ENCODE measurements at places on chromosomes 16 and 17.

GRCh38 chr16:13959626-13960025 is 39.7 kb downstream of the ERCC4 start:
- DNase-seq, result no peak

DNA sequence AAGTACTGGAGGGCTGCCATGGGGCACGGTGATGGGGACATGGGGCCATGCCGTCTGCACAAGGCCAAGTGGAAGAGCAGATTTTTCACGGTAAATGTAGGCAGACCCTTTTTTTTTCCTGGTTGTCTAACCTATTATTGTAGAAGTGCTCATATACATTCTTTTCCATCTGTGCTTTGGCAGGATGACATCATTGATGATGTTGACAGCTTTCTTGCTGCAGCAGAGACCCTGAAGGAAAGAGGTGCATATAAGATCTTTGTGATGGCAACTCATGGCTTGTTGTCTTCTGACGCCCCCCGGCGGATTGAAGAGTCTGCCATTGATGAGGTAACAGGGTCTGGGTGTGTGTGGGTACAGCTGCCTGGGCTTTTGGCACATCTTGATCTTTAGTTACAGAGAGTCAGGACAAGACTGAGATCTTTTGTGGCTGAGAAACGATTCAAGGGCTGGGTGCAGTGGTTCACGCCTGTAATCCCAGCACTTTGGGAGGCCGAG is 23.3 kb upstream of the SLC5A10 start:
- no peak for DNase-seq

DNA sequence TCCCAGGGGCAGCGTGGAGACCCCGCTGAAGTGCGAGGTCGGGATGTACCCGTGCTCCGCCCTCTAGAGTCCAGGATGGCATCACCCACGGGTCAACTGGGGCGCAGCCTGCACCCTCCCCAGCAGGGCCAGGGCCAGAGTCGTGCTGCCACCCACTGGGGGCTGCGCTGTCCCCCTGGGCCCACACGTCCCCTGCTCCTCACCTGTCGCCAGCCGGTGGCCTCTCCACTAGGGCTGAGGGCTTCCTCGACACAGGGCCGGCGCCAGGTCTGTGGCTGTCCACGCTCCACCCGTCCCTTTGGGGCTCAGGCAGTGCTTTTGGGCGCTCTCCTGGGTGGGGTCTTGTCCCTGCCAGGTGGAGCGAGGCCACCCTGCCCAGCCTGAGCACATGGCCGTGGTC is 11.6 kb upstream of the PRR35 start:
- DNase-seq, result no peak

GRCh38 chr16:85086347-85087291 is 25.7 kb downstream of the CIBAR2 start:
- DNase-seq, result peak; percentile 80

GRCh38 chr17:72788950-72789585 is 303.4 kb downstream of the SLC39A11 start:
- DNase-seq, result no peak

DNA sequence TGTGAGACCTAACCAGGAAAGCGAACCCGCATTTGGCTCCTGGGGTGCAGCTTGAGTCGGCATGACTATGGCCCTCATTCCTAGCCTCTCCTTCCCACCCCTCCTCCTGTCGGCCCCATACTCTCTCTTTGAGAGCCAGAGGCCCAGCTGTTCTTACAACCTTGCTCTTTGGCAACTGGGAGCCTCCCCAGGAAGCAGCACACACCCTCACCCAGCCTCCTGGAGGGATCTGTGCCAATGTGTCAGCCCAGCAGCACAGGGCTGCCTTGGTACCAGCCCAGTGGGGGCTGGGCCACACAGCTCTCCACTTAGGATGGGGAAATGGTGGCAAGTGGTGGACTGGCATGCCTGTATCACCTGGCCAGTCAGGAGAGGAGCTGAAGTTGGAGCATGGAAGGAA is 70.3 kb upstream of the LGALS9 start:
- DNase-seq, result no peak

DNA sequence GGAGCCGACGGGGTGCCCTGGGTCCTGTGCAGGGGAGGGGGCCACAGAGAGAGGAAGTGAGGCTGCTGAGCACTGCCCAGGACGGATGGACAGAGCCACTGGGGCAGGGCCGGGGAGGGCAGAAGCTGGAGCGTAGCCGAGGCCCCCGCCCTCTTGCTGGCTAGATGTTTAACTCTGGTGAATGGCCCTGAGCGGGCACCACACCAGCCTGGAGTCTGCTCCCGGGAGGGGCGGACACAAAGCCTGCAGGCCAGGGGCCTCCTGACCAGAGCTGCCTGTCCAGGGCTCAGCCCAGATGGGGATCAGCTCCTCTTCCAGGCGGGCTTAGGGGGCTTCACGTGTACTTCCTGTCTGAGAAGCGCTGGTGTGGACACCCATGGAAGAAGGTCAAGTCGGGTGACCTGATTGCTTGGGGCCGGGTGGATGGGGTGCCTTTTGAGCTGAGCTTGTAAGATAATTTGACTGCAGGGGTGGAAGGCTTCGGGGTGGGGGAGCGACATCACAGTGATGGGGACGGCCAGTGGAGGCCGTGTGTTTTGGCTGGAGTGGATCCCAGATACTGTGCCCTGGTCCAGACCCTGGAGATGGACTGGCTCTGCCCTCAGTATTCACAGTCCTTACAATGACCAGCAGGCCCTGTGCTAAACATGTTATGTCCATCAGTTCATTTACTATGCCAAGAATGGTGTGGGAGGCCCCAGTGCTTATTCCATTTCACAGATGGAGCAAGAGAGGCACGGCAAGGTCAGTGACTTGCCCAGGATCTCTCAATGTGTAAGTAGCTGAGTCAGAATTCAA is 33.7 kb upstream of the CIBAR2 start:
- no peak for DNase-seq

Measured in CD4-positive, alpha-beta T cell treated with Interferon alpha-2 for 1 hour (primary cell).